Stimulated activated CD4-positive, alpha-beta T cell treated with anti-CD3 and anti-CD28 coated beads, Interleukin-1b, Interleukin-23, amount 100 ng/mL, for 1 hour (primary cell): ENCODE measurements at places on chromosomes 1 and 21.

DNA sequence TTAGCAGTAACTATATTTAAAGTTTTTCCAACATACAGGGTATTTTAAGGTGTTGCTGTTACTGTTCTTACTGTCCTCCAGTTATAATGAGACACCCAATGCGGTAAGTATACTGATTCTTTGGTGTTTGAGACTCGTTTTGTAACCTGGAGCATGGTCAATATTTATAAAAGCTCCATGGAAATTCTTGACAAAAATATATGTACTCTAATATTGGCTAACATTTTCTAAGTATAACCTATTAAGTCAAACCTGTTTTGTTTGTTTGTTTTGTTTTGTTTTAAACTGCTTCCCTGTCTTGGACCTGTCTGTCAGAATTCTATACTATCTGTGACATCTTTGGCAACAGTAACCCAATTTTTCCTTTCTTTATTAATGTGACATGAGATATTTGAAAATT lies 15.9 kb upstream of the CAP1 start:
- DNase-seq = no peak

DNA sequence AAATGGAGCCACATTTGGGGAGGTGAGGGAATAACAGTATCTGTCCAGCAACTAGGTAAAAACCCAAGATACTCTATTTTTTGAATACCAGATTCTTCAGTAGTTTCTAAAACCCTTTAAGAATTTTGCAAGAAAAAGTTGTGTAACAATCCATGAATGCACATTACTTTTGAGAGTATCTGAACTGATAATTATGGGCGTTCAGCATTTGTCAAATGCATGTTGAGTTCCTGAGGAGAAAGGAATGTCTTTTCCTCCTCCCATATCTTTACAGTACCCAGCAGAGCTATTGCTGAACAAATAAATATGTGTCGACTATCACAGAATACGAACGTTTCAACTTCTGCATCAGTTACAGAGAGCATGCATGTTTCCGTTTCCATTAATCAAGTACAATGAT lies 104.5 kb downstream of the PCNX2 start:
- no peak for DNase-seq

DNA sequence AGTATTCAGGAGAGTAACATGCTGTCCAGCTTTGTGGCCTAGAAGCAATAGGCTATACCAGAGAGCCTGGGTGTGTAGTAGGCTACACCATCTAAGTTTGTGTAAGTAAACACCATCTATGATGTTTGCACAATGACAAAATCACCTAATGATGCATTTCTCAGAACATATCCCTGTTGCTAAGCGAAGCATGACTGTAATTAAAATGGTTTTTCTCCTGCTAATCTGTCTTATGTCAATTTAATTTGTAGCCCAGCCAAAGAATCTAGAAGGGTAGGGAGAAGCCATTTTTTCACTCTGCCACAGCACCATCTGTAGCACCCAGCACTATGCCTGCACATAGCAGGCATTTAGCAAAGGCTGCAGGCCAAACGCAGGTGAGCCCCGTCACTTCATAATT lies 2.0 kb upstream of the TTC24 start:
- DNase-seq = no peak

- no peak for DNase-seq
Measured at GRCh38 chr21:46153247-46154154, 1.9 kb downstream of the FTCD start.

- DNase-seq = no peak
Measured at GRCh38 chr1:60427194-60427593, 353.6 kb upstream of the C1orf87 start.

- no peak for DNase-seq
Measured at GRCh38 chr1:204465546-204466415, 28.8 kb downstream of the PIK3C2B start.

DNA sequence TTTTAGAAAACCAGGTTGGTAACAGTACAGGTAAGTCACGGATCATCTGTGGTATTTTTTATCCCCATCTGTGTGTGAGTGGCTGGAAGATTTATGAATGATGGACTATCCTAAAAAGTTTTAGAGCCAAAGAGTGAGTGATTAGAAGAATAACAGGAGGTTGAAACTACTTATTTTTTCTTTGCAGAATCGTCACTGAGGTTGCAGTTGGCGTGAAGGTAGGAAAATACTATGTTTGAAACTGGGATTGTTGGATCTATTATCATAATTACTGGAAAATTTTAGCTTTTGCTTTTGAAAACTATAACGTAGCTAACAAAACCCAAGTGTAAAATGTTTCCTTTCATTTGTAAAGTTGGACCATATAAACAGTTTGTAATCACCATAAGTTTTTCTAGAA lies 1.8 kb downstream of the PTBP2 start:
- no peak for DNase-seq

DNA sequence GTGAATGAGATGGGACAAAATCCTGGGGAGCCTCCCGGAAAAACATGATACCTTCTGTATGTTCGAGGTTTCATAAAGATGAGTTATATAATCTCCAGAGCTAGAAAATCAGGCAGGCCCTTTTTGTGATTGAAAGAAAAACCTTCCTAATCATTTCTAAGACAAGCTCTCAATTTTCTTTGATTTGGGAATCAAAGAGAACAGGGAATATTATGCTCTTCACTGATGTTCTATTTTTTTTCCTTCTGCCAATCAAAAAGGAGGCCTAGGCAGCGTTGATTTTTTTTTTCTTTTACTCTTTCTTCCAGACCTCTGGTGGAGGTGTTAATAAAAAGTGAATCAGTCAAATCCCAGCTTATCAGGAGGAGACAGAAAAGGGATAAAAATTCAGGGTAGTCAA lies 34.5 kb downstream of the DIRAS3 start:
- no peak for DNase-seq

DNA sequence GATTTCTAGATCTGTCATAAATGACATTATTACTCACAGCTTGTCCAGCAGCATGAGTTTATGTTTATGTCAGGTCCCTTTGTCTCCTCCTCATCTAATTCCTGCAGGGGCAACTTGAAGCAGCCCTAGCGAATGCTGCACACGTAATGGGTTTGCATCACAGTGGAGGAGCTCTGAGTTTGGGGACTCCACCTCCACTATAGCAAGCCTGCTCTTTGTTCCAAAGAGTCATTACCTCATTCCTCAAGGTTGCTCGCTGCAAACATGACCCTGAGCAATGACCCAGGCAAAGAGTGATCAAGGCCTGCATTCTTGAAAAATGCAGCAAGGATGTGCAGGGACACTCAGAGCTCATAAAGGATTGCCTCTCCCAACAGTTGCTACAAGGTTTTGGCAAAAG lies 261.9 kb downstream of the HHIPL2 start:
- no peak for DNase-seq

- DNase-seq = no peak
Measured at GRCh38 chr1:181151378-181152326, 63.2 kb downstream of the IER5 start.

DNA sequence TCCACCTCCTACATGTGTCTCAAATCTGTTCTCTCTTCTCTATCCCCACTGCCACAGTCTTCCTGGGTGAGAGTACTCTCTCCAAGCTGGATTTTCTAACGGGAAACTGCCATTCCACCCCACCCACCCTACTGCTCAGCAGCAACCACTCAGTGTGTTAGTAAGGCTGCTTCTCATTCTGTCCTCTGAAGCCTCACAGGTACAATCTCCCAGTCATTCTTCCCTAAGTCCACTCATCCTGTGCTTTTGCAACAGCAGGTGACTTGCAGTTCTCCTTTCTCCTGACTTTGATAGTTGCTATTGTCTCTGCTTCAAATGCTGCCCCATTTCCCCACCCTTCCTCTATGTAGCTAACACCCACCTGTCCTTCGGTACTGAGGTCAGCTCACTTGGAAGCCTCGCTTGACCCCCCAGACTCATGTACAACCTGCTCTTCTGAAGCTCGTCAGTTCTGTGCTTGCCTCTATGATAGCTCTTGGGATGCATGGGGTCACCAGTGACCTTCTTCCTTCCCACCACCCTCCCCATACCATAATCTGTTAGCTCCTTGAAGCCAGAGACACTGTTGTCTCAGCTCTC lies 188.9 kb downstream of the RRAGC start:
- DNase-seq = no peak

DNA sequence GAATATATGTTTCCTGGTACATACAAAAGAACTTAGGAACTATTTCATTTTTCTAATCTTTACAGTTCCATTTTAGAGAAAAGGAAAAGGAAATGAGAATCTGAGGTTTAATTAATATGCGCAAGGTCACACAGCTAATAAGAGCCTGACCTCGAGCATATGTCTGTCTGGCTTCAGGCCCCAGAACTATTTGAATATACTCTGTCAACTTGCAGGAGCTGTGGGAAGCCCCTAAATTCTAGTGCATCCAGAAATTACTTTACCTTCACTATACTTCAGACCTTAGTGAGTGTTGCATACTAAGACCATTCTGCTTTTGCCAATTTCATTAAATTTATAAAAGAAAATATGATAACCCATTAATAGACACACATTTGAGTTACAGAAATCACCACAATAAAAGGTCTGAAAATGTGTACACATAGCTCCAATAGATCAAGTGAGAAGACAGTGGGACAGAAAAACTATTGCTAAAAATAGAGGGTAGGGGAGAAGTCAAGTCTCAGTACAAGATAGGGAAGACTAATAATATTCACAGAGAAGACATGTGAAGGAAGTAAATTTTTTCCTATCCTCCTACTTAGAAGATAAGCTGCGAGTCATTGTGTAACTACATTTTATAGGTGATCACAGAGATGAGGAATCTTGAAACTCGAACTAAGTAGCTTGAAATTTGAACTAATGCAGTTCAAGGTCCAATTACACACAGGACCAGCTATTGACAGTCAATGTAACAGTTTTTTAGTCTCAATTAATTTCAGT lies 3.8 kb downstream of the RGS13 start:
- DNase-seq = no peak

GRCh38 chr1:17539477-17540254 lies at the start of gene ARHGEF10L:
TSS of gene ARHGEF10L (plus strand) at chr1:17539698. CDS start at chr1:17580596, 40,898 bp downstream.
- DNase-seq = no peak

DNA sequence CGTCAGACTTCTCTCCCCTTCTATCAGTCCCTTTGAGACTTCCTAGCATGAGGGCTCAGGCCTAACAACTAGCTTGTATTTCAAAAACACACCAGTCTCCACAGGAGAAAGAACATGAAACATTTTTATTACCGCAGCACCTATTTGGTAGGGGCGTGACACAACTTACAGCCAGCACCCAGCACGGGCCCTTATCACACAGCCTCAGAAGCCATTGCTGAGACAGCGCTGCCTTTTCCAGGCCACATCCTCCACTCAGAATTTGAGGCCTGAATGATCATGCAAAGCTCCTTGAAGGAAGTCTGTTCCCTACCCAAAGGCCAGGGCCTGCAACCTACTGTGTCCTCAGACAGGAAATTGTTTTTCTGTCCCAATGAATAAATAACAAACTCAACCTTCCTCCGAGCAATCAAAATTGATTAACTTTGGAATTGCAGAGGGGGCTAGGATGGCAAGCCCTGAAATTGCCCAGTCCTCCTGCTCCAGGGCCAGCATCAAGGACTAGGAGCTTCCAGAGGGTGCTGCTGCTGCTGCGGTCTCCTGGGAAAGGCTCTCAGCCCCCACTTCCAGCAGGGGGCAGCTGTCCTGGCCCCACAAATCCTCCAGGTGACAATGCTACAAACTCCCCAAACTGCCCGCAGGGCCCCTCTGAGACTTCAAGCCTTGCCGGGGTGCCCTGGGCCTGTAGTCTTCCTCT lies 94.3 kb upstream of the GALNT2 start:
- DNase-seq = no peak

- no peak for DNase-seq
Measured at GRCh38 chr1:83761167-83762038, 237.5 kb downstream of the TTLL7 start.

DNA sequence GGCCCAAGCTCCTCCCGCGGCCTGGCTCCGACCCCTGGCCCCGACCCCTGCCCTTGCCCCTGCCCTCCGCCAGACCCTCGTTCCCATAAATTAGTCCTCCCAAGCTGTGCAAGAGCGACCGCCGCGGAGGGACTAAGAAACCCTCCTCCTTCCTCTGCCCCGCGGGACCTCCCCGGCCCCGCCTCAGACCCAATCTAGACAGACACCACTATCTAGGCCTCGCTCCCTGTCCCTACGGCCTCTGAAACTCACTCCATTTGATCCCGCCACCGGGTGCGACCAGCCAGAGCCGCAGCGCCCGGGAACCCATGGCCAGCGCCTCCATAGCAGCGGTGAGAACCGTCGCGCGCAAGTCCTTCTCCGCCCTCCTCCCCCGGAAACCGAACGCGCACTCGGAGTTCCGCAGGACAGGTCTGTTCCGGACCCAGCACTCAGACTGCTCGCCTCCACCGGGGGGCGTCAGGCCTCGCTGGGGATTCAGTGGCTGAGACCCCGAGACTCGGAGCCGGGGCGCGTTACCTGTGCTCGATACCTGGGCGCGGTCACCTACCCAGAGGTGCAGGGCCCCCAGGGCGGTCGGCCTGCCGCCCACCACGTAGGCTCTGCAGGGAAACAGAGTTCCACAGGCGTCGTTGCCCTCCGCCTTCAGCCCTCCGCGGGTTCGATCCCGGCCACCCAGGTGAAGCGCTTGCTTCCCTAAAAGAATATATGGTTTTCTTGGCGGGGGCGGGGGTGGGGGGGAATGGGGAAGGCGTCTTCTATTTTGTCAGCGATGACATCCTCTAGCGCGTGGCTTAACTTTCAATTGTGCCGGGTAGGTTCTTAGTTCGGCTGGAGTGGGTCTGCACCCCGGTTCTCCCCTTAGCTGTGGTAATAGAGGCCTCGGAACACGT lies at the start of gene MRPL39:
Gene MRPL39 (minus strand): TSS at position 331 of the 893 bp plus-strand sequence. CDS start 6 bp downstream, at position 325.
- DNase-seq = peak; percentile 73

DNA sequence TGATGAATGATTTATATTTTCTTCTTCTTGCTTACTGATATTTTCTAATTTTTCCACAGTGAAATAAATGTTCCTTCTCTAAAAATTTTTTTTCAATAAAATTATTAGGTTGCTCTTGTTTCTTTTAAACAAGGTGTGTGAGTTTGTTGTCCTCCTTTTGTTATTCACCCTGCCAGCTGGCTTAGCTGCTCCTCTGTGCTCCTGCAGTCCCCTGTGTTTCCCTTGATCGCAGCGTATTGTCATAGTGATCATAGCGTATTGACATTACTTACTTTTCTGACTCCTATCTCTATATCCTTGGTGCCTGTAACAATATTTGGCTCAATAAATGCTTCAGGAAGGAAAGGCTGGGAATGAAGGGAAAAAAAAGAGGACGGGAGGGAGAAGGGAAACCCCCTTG lies 24.9 kb upstream of the PODN start:
- no peak for DNase-seq

DNA sequence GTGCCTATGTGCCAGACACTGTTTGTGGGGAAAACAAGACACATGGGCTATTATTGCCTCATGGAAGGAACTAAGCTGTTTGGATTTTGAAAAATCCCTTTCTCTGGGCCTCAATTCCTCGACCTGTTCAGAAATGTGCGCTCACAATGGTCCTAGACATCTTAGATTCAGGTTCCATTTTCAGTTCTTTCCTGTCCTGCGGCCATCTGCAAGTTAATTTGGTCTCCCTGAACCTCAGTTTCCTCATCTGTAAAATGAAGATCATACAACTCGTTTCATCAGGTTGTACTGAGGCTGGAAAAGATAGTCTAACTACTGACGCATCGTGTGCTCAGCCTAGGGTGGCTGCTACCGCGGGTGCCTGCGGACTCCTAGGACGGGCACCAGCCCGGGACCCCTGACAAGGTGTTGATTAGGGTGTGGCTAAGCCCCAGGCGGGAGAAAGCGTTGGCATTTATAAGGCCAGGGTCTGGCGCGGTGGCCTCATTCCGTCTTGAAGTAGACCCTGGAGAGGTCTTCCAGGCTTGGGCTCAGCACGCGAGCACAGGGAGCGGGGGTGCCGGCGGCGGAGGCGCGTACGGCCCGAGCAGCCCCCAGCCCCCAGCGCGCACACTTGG lies 493 bp upstream of the ELOA start:
- DNase-seq = peak; percentile 17
